ENCODE measurements at places on chromosomes 13 and 19.

DNA sequence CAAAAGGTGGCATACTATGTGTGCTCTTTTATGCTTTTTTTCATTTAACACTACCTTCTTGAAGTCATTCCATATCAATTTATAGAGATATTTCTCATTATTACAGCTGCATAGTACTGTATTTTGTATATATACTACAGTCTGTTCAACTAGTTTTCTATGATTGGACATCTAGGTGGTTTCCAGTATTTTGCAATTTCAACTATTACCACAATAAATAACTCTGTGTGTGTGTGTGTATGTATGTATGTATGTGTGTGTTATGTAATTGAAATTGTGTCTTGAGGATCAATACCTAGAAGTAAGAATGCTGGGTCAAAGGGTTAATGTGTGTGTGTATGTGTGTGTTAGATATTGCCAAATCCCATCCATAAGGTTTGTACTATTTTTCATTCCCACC, 7.0 kb downstream of the LPAR6 start:
- DNase-seq: no peak

GRCh38 chr13:108787700-108788414, 158.4 kb downstream of the MYO16 start:
- no peak for DNase-seq

- no peak for DNase-seq
Measured at GRCh38 chr19:35340431-35340830, 7.3 kb upstream of the FFAR1 start.

GRCh38 chr19:803686-804418, 6.6 kb downstream of the PTBP1 start:
- no peak for DNase-seq

DNA sequence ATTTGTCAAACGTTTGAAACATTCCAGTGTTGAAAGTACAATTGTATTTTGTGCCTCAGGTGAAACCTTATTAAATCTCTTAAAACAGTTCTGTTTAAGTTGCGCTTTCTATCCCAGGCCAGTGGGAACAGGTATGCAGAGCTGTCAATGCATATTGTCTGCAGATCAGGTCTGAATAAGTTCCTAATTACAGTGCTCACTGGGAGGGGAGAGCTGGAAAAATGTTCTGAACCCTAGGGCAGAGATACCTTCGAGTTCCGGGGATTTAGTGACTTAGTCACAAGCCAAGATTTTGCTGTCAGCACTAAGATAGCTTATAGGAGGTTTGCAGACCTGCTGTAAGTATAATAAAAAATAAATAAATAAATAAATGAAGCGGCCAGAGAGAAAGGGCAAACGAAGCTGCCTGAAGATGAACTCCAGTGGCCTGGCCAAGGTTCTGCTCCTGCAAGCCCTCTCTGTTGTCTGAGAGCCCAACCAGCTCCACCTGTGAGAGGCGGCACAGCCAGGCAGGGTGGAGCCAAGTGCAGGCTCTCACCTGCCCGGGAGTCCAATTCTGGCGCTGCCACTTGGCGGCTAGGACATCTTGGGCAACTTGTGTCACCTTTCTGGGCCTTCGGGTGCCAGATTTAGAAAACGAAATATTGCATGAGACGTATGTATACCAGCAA, 97.9 kb upstream of the SLC7A1 start:
- no peak for DNase-seq

DNA sequence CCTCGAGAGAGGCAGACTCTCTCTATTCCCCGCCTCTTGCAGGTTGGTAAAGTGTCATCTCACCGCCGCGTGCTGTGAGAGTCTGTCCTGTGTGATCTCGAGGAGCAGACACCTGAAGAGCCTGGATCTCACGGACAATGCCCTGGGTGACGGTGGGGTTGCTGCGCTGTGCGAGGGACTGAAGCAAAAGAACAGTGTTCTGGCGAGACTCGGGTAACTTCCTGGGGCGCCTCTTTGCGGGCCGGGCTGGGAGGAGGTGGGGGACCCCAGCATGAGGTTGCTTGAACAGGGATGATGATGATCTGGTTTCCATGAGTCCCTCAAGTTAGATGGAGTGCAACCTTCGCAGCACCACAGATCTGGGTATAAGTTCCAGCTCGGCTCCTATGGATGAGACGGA, 67.0 kb downstream of the NLRP5 start:
- no peak for DNase-seq

- peak; percentile 75 for DNase-seq
Measured at GRCh38 chr13:30870049-30870884, 35.8 kb upstream of the MEDAG start.

- peak; percentile 48 for DNase-seq
Measured at GRCh38 chr13:68550330-68550729, 1320.2 kb upstream of the PCDH9 start.

DNA sequence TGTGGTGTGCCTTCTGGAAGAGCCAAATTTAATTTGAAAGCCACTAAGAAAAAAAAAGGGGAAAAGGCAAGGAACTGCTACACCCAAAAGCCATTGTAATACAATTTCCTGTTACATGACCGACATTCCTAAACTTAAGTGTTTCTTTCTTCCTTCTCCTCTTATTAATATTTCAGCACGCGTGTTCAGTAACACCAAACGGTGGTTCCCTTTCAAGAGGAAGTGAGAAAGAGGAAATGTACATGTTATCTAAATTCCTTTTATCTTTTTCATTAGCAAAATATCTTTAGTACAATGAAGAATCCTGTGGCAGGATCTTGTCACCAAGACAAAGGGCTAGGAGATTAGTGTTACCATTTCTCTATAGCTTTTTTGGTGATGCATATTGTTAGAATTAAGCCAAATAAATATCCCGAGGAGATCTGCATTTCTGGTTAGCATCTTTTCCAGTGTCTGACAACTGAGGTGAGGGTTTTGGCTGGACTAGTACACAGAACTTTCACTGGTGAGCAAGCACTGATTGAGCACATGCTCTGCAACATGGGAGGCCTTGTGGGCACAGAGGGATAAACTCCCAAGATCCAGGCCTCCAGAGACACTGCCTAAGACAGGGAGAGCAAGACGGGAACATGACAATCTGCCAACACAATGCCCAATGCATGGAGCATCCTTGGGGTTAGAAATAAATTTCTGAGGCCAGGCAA, 22.1 kb downstream of the LATS2 start:
- peak; percentile 20 for DNase-seq

DNA sequence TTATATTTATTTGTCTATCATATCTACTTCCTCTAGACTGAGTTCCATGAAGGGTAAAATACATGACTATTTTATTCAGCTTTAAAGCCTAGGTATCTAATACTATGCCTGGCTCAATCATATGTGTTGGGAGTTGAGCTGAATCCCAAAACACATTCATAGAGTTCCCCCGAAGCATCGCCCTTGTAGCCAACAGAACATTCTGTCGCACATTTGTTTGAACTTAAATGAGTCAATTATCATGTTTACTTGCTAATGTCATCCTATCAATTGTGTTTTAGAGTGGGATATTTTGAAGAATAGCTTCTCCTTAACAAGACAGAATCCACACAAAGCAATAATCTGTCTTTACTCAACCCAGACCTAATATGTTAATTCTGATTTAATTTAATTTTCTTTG, 252.4 kb downstream of the HS6ST3 start:
- DNase-seq: no peak

DNA sequence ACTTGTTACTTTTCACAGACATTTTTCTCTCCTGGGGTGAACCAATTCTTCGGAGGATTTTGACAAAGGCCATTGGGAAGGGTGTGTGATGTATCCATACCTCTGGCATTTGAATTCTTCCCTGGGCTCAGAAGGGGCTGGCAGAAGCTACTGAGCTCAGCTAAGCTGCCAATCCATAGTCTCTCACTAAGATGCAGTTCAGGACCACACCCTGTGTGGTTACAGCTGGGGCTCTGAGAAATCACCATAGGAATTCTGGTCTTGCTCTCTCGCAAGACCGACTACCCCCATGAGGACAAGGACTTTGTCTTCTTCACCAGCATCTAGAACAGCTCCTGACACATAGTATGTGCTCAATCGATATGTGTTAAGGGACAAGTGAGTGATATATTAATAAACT, 6.0 kb downstream of the C13orf42 start:
- no peak for DNase-seq

GRCh38 chr13:95030821-95031343, 270.4 kb downstream of the ABCC4 start:
- no peak for DNase-seq

DNA sequence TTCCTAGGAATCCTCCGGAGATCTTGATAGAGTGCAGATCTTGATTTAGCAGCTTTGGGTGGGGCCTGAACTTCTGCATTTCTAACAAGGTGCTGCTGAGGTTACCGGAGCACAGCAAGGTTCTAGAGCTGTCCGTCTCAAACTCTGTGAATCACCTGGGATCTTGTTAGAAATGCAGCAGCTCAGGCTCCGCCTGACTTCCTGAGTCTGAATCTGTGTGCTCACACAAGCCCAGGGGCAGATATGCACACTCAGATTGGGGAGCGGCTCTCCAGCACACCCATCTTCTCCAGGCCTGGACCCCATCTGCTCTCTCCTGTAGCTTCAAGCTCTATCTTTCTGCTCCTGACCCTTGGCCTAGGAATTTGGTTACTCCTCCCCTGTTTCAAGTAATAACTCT, 3.5 kb upstream of the TEX26 start:
- peak; percentile 15 for DNase-seq
